Breast epithelium (tissue), 4 donors: ENCODE measurements at places on chromosomes 3 and 15. TPM values are rescaled to one million over a fixed set of nuclear protein-coding genes. Genes with fewer than 3 reads are reported as not detected.
A peak's percentile ranks its signal among the peaks of the same experiment; 100 is the strongest.

HDC gene
- 1.0 TPM for total RNA-seq

RETNLB gene
- not detected for total RNA-seq

GP5 gene
- not detected for total RNA-seq

RASL12 gene
- 20.3 TPM for total RNA-seq

NUP210 gene
- total RNA-seq, result 15.2 TPM

ZNF385D gene
- 4.3 TPM for total RNA-seq

DNA sequence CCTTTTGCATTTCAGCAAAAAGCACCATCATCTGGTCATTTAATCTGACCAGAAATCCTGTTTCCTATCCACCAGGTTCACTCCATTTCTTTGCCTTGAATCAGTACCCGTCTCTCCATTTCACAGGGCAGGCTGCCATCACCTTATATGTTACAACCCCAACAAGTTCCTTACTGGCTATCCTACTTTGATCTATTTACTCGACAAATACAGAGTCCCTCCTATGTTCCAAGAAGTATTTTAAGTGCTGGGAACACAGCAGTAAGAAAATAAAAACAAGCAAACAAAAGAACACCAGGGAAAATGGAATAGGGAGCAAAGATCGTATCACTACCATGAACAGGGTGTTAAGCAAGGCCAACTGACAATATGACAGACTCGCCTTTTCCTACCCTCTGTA is 295.2 kb upstream of the WNT5A start:
- DNase-seq, result no peak
- no peaks in the 10 kb centered on the region for H3K27me3 ChIP-seq
- H3K36me3 ChIP-seq, result no peaks in the 10 kb centered on the region
- no peak overlapping the region for H3K4me3 ChIP-seq

DNA sequence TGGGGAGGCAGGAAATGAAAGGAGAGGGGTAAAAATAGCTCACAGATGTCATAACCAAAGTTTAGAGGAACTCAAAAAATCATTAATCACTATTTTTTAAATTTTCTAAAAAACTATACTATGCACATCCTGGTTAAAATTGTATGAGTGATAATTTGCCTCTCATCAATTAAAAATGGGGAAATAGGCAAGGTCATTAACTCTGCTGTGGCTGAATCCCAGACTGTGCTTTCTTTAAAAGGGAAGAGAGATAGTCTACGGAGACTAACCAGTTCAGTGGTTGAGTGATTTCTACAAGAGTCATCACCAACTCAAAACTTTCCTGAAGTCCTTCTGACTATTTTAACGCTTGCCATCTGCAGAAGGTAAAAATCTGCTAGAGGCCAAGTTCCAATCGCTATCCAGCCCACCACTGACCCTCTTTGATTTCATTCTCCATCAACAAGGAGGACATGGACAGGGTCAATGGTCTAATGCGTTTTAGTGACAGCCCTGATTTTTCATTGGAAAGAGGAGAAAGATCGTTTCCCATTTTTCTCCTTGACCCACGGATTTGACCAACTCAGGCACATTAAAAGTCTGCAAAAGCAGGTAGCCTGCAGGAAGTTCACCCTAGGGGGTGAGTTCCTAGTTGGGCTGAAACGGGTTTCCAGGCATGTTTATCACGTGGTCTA is 850 bp downstream of the SUCLG2 start:
- H3K4me3 ChIP-seq, result peak overlapping the region; percentile 93
- no peaks in the 10 kb centered on the region for H3K36me3 ChIP-seq
- no peak for DNase-seq
- no peaks in the 10 kb centered on the region for H3K27me3 ChIP-seq
- H3K4me1 ChIP-seq, result no peaks in the 10 kb centered on the region
- peak overlapping the region; percentile 91 for H3K27ac ChIP-seq

- H3K27me3 ChIP-seq, result no peaks in the 10 kb centered on the region
- H3K36me3 ChIP-seq, result no peaks in the 10 kb centered on the region
- DNase-seq, result no peak
- peaks cover 4% of the 10 kb centered on the region for H3K4me1 ChIP-seq
- peak overlapping the region; percentile 22 for H3K27ac ChIP-seq
Observed at GRCh38 chr15:76162784-76163456, 103.1 kb downstream of the TMEM266 start.

GRCh38 chr15:54820098-54820497 is 376.6 kb downstream of the RSL24D1 start:
- H3K27ac ChIP-seq, result no peak overlapping the region
- no peaks in the 10 kb centered on the region for H3K4me1 ChIP-seq
- DNase-seq, result no peak
- no peaks in the 10 kb centered on the region for H3K27me3 ChIP-seq

DNA sequence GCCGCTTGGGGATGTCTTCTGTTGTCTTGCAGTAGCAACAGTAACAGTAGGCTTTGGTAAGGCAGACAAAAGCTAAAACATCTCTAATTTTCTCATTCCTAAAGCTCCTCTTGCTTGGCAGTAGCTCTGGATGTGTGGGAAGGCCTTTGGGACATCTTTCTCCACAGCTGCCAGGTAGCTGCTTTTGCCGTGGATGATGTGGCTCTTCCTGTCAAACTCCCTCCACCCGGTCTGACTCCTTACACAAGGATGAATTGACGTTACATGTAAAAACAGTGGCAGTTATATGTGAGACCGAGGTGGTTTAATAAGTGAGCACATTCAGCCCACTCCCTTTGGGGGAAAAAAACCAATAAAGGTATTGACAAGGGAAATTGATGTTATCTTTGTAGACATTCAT is 309.1 kb downstream of the TUSC7 start:
- no peaks in the 10 kb centered on the region for H3K27me3 ChIP-seq
- DNase-seq, result no peak
- no peak overlapping the region for H3K4me3 ChIP-seq
- no peaks in the 10 kb centered on the region for H3K36me3 ChIP-seq
- no peak overlapping the region for H3K27ac ChIP-seq

DNA sequence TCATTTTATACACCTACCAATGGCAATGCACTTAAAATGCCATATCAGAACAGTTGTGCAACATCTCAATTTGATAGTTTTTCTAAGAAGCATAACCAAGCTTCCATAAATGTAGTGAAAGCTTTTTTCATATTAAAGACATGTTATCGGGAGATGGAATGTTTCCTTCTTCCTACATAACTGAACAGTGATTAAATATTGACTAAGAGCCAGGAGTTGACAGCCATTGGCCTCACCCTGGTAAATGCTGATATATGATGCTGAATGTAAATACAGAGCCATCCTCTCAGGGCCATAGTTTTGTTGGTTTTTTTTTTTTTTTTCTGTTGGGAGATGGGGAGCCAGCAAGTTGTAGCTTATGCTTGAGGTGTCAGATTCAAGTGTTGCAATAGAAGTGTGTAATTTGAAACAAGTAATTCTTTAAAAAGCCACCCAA is 203.3 kb upstream of the IL12A start:
- no peak overlapping the region for H3K4me3 ChIP-seq
- no peaks in the 10 kb centered on the region for H3K36me3 ChIP-seq
- no peak for DNase-seq
- H3K27ac ChIP-seq, result peak overlapping the region; percentile 82
- no peaks in the 10 kb centered on the region for H3K4me1 ChIP-seq

DNA sequence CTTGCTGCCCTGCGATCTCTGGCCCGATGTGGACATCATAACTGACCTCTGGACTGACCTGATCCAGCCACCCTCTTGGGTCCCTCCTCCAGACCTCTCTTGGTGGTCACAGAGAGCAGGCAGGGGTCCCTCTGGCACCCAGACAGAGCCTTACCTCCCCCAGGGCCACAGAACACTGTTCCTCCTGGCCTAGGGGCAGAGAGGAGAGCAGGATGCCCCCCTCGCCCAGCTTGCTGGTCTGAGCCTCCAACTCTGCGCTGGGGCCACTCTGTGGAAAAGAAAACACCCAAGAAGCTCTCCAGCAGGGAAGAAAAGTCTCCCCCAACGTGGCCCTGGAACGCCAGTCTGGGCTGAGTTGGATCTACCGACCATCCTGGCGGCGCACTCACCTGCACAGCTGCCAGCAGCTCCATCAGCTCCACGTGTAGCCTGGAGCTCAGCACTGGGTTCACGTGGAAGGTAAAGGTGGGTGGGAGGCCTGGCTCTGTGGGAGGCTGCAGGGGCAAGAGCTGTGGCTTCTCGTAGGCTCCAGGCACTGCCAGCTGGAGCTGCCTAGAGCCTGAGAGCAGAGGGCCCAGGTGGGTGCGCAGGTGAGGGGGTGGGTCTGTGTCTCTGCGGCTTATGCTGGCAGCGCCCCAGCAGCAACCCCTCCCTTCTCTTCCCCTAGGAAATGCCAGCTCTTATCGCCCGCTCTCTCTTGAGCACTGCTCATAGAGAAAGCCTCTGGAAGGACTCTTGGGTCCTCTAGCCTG is 6.0 kb downstream of the PLA2G4F start:
- no peak overlapping the region for H3K4me3 ChIP-seq
- DNase-seq, result no peak
- no peak overlapping the region for H3K27ac ChIP-seq
- no peaks in the 10 kb centered on the region for H3K4me1 ChIP-seq
- H3K36me3 ChIP-seq, result no peaks in the 10 kb centered on the region

GRCh38 chr15:77698481-77698880 is 65.8 kb upstream of the LINGO1 start:
- no peaks in the 10 kb centered on the region for H3K27me3 ChIP-seq
- no peak overlapping the region for H3K27ac ChIP-seq
- no peaks in the 10 kb centered on the region for H3K36me3 ChIP-seq

DNA sequence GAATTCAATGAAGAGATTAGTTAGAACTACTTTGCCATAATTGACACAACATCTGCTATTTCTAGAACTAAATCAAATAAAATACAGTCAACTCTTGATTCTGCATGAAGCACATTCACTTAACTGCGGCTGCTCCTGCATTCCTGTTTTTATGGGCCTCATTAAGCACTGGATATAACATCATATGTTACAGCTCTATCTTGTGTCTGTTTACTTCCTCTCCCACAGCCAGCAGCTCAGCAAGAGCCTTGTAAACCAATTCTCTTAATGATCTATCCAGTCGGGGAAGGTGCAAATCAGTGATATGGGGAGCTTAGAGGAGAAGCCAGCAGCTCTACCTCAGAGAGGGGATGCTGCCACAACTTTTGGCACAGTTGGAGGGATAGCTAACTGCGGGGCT is 329.2 kb downstream of the ARRDC4 start:
- H3K36me3 ChIP-seq, result no peaks in the 10 kb centered on the region
- no peak overlapping the region for H3K4me3 ChIP-seq
- H3K27me3 ChIP-seq, result peaks cover 44% of the 10 kb centered on the region
- no peaks in the 10 kb centered on the region for H3K4me1 ChIP-seq
- H3K27ac ChIP-seq, result no peak overlapping the region

DNA sequence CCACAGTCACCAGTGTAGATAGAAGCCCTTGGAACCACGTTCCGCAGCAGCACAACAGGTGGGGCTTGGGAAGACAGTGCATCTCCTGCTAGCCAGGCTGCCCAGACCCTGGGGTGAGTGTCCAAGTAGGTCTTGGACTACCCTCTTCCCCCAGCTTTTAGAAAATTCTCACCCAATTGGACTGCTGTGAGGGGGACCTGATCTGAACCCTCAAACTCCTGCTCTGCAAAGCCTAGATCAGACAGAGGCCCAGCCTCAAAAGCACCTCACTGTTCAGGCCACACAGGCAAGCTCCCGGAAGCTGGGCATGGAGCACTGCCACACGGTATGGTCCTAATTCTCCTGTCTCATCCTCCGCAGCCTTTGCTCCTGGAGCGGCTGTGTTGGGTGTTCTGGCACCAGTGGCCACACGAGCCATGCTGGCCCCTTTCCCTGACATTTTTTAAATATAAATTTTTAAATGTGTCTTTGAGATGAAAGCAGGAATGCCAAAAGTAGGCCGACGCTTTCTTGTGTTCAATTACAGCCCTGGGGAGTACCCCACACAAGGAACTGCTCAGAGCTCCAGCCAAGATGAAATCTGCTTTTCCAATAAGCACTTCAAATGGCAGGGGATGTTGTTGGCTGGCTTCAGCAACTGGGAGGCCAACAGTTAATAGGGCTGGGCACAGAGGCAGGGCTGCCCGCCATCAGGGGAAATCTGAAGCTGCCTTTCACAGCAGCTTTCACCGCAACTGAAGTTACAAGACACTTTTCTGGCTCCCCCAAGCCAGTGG is 40.9 kb downstream of the CPN2 start:
- no peaks in the 10 kb centered on the region for H3K27me3 ChIP-seq
- peaks cover 8% of the 10 kb centered on the region for H3K4me1 ChIP-seq
- H3K4me3 ChIP-seq, result no peak overlapping the region
- DNase-seq, result no peak
- no peak overlapping the region for H3K27ac ChIP-seq
- H3K36me3 ChIP-seq, result no peaks in the 10 kb centered on the region

DNA sequence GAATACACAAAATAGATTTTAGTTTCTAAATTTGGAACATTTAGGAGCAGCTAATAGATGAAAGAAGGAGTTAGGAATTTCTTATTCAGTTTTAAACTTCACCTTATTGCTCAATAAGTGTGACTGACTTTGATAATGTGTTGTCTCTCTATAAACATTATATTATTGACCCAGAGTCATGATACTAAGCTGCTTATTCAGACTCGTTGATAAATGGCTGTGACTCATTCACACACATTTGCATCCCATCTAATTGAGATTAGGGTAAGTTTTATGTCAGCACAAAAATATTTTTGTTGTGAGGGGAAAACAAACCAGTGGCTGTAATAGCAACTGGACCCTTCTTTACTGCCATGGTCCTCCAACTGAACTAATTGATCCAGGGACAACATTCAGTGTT is 137.6 kb downstream of the GOLIM4 start:
- no peak overlapping the region for H3K27ac ChIP-seq
- DNase-seq, result no peak
- H3K4me1 ChIP-seq, result no peaks in the 10 kb centered on the region
- no peaks in the 10 kb centered on the region for H3K36me3 ChIP-seq

DNA sequence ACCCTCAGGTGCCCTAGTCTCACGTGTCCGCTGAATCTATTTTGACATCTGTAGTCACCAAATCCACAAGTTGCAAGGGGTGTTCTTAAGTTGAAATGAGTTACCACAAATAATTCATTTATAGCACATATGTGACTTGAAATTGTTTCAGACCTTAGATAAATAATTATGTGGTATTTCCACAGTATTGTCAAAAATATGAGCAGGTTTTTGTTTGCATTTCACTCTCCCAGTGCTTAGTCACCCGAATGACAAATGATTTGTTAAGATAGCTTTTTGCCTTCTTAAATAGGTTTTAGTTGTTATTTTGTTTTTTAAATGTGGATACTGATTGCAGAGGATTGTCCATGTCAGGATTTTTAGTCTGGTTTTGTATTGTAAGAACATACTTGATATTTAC is 2.6 kb downstream of the MFSD1 start:
- H3K4me3 ChIP-seq, result no peak overlapping the region
- no peaks in the 10 kb centered on the region for H3K36me3 ChIP-seq
- H3K27ac ChIP-seq, result no peak overlapping the region
- peaks cover 11% of the 10 kb centered on the region for H3K4me1 ChIP-seq

- no peaks in the 10 kb centered on the region for H3K36me3 ChIP-seq
- no peak overlapping the region for H3K27ac ChIP-seq
- H3K27me3 ChIP-seq, result no peaks in the 10 kb centered on the region
- DNase-seq, result no peak
Observed at GRCh38 chr3:169260296-169260695, 403.2 kb downstream of the MECOM start.

DNA sequence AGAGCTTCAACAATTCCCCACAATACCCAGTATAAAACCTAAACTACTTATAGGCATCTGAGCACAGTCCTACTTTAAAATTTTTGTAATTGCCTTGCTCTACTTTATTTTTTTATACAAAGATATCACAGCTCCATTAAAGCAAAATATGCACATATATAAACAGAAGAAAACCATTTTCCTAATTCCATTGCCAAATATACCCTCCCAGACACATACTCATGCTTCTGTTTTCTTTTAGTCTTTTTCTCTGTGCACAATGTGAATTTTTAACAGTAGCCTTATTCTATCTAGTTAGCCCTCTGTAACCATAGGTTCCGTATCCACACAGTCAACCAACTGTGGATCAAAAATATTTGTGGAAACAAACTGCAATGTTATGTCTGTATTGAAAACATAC is 260.5 kb downstream of the SCAPER start:
- H3K4me1 ChIP-seq, result no peaks in the 10 kb centered on the region
- H3K27me3 ChIP-seq, result no peaks in the 10 kb centered on the region
- DNase-seq, result no peak
- no peaks in the 10 kb centered on the region for H3K36me3 ChIP-seq
- no peak overlapping the region for H3K4me3 ChIP-seq
